Pulmonary artery endothelial cell (primary cell): ENCODE measurements at places on chromosomes 3 and 15. TPM values are rescaled to one million over a fixed set of nuclear protein-coding genes. Genes with fewer than 3 reads are reported as not detected.

GRCh38 chr15:72784456-72784876 is 908 bp upstream of the ADPGK start:
- DNase-seq = no peak

GRCh38 chr15:93088981-93089726 is at the start of gene RGMA:
Gene RGMA, minus strand, starts transcription at chr15:93089211. Its CDS starts 279 bp downstream, at chr15:93088932.
- DNase-seq = no peak

- DNase-seq = no peak
Measured at GRCh38 chr3:10813425-10813824, 2.6 kb upstream of the SLC6A11 start.

GRCh38 chr15:44661576-44661975 is 1.9 kb downstream of the SPG11 start:
- DNase-seq = no peak

GRCh38 chr3:100227511-100227921 is 33.3 kb upstream of the TBC1D23 start:
- DNase-seq = no peak

- no peak for DNase-seq
Measured at GRCh38 chr3:30696403-30696819, 90.0 kb downstream of the TGFBR2 start.

- DNase-seq = no peak
Measured at GRCh38 chr3:35409991-35410390, 229.3 kb upstream of the ARPP21 start.

DNA sequence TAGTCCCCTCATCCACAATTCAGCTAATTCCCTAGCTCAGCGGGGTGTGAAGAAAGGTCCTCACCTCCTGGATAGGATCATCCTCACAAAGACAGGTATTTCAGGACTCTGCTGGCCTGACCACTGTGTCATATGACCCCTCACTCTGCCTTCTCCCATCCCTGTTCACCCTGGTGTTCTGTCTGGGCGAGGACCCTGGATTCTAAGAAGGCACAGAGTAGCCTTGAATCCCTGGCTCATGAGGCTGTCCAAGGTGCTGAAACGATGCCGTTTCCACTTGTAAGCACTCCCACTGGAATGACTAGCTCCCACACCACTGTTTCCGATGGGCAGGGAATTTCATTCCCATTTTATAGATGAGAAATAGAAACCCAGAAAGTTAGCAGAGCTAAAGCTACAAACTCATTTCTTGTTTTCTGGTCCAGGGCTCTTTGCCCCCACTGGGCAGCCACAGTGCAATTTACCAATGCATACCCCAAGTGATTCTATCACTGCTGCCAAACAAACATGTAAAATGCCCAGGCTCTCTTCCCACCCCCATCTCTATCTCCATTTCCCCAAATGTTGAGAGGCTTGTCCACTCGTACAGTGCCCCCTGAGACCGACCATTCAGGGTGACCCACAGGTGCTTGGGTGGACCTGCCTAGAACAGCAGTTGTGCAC is 83.2 kb downstream of the RAB11A start:
- no peak for DNase-seq

- DNase-seq = no peak
Measured at GRCh38 chr3:150005243-150006112, 34.8 kb upstream of the PFN2 start.

GRCh38 chr3:185200639-185201038 is 47.8 kb upstream of the C3orf70 start:
- DNase-seq = peak; percentile 27

- no peak for DNase-seq
Measured at GRCh38 chr15:59420108-59420507, 17.9 kb upstream of the FAM81A start.

- DNase-seq = no peak
Measured at GRCh38 chr3:169591983-169592644, 71.4 kb downstream of the MECOM start.

DNA sequence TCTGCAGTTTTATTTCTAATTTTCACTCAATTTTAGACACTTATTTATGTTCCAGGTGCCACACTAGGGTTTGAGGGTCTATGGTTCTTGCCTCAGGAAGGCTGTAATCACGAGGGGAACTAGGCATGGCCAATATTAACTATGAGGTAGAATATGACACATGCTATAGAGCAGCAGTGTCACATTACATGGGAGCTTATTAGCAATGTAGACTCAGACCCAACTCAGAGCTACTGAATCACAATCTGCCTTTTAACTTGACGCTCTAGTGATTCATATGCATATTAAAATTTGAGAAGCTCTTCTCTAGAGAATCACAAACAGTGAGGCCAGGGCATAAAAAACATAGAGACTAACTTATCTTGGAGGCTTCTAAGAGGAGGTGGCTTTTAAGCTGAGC is 32.8 kb upstream of the MRPL3 start:
- no peak for DNase-seq

- no peak for DNase-seq
Measured at GRCh38 chr3:115666920-115667737, 43.8 kb downstream of the GAP43 start.

DNA sequence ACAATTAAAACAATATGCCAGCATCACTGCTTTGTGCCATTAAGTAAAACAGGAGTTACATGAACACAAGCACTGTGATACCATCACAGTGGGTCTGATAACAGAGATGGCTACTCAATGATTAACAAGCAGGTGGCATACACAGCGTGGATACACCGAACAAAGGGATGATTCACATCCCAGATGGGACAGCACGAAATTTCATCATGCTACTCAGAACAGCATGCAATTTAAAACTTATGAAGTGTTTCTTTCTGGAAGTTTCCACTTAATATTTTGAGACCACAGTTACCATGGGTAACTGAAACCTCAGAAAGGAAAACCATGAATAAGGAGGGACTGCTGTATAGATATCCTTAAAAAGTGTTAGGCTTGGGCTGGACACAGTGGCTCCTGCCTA is 44.5 kb downstream of the SLC24A1 start:
- peak; percentile 45 for DNase-seq

GOLGA6L4 gene
- 0.60 and 0.92 TPM in 2 replicates for total RNA-seq

COL8A1 gene
- total RNA-seq = 251 and 873 TPM in 2 replicates

KNG1 gene
- not detected in 2 replicates for total RNA-seq

ETV5 gene
- 26.8 and 37.2 TPM in 2 replicates for total RNA-seq

PLA2G4D gene
- not detected in 2 replicates for total RNA-seq

BRPF1 gene
- total RNA-seq = 20.7 and 22.6 TPM in 2 replicates

PFKFB4 gene
- 3.1 TPM in 2 replicates for total RNA-seq

GHSR gene
- not detected in 2 replicates for total RNA-seq

DZIP1L gene
- 9.6 and 12.7 TPM in 2 replicates for total RNA-seq

CASR gene
- not detected in 2 replicates for total RNA-seq
